ENCODE measurements at places on chromosomes 6 and 20.

- DNase-seq, result no peak
These were observed 57.5 kb downstream of the FOXC1 start for GRCh38 chr6:1667012-1667804.

DNA sequence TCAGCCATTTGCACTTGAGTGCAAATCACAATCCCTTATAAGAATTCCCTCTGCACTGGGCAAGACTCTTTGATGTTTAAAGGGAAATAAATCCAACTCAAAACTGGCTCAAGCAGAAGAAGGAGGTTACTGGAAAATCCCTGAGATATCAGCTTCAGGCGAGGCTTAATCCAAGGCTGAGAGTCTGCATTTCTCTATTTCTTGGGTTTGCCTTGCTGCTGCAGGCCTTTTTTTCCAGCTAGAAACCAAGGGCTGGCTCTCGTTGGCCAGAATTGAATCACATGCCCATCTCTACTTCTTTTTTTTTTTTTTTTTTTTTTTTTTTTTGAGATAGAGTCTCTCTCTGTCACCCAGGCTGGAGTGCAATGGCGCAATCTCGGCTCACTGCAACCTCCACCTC is 11.7 kb downstream of the HCK start:
- no peak for DNase-seq

DNA sequence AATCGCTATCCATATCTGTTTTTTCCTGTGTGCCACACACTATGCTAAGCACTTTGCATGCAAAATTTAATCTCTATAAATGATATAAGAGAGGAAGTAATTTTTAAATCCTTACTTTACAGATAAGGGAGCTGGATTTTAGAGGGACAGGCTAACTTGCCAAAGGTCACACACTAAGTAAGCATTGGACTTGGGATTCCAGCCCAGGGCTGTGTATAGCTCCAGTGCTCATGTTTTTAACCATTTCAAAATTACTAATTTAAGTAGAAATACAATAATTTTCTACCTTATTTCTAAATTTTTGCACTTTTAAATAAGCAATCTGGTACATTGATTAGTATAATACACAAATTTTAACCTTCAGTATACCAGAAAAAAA is 144.6 kb downstream of the UST start:
- DNase-seq, result no peak

DNA sequence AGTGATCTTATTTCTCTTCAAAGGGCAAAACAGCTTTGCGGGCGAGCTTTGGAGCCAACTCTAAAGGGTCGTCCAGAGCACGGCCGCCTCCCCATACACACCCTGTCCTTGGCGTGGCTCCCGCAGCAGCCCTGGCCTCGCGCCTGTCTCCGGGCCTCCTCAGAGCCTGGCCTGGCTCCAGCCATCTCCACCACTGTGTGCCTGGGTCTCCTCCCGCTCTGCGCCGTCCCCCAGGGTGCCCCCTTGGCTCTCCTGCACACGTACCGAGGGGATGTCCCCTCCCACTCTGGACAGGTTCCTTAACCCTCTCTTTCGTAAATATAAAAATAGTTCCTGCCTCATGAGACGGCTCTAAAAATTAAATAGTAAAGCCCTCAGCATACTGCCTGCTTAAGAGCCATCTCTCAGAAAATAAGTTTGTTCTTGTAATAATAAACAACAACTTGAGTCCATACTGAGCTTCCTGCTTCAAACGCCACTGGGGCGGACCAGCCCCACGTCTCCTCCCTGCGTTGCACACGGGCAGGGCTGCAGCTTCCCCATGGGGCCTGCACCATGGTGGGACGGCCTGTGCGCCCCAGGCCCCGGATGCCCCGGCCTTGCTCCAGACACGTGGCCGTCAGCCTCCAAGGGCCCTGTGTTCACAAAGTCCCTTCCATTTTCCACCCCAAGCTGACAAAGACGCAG is 226.2 kb downstream of the TTLL2 start:
- no peak for DNase-seq

DNA sequence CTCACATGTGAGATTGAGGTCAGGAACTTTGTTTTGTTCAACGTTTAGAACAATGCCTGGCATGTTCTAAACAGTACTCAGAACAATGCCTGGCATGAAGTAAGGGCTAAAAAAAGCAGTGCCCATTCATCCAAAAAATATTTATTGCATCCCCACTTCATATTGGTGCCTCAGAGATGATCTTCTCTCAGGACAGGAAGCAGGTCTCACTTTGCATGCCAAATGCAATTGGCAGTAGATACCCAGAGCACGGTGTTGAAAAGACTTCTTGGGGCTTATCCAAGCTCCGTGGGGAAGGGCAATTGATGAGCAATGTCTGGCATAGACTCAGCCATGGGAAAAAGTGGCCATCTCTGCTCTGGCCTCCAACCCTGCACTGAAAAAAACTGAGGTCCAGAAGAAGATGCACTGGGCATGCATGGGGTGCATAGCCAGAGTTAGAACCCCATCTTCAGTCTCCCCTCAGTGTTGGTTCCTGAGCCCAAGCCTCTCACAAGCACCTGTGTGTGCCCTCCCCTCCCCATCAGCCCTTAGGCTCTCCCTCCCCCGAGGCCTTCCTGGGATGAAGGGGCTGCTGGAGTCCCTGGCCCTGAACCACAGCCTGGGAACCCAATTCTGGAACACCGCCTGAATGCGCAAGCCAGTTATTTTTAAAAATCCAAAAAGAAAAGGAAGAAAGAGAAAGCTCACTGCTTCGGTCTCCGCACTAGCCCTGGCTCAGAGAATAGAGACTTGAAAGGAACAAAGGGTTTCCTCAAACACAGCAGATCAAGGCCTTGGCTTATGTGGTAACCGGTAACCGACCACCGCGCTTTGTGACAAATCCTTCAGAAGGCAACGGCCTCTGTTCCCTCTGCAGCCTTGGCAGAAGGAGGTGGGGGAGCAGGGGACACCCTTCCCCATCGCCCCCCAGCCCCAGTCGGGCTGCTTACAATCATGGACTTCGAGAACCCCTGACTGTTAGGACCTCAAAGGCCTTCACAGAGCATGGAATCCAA is 78.5 kb upstream of the SIRPA start:
- no peak for DNase-seq

- DNase-seq, result no peak
These were observed 43.1 kb downstream of the JPH2 start for GRCh38 chr20:44143936-44144335.

- no peak for DNase-seq
These were observed 631.1 kb upstream of the GJE1 start for GRCh38 chr6:141501616-141502015.

DNA sequence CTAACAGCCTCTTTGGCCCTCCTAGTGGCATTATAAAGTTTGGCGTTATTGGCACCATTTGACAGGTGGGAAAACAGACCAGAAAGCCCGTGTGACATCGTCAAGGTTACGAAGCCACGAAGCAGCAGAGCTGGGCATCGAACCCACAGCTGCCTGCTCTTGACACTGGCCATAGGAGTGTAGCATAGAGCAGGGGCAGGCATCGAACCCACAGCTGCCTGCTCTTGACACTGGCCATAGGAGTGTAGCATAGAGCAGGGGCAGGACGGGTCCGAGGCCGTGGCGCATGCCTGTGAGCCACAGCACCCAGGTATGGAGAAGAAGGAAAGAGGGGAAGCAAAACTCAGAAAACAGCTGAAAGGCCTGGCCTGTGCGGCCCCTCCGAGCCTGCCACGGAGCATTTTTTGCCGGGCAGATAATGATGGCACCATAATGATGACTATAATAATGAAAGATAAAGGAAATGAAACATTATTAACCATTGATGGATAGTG is 33.1 kb downstream of the CDH4 start:
- DNase-seq, result no peak

GRCh38 chr6:128757961-128758360 is 125.0 kb upstream of the LAMA2 start:
- DNase-seq, result no peak

DNA sequence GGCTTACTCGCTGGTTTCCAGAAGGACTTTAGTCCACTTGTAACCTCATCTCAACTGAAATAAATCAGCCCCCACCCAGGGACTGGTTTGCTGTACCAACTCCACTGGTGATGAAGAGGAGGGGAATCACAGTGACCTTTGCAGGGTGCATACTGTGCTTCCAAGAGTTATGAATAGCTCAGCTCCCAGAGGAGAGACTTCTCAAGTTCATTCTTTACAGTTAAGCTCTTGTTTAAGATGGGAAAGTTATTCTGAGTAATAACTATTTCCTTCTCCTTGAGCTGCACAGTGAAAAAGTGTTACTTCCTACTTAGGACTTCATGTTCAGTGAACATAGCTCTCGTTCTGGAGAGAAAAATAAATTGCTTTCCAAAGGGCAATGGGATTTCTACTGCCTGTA is 166.5 kb upstream of the ECI2 start:
- no peak for DNase-seq

- no peak for DNase-seq
These were observed 55.6 kb downstream of the UTRN start for GRCh38 chr6:144340541-144341371.

- no peak for DNase-seq
These were observed 6.0 kb upstream of the FOXC1 start for GRCh38 chr6:1603708-1604107.

GRCh38 chr20:11067359-11067758 is 393.6 kb upstream of the JAG1 start:
- no peak for DNase-seq

- no peak for DNase-seq
These were observed 191.6 kb upstream of the CCN2 start for GRCh38 chr6:132142768-132143167.

DNA sequence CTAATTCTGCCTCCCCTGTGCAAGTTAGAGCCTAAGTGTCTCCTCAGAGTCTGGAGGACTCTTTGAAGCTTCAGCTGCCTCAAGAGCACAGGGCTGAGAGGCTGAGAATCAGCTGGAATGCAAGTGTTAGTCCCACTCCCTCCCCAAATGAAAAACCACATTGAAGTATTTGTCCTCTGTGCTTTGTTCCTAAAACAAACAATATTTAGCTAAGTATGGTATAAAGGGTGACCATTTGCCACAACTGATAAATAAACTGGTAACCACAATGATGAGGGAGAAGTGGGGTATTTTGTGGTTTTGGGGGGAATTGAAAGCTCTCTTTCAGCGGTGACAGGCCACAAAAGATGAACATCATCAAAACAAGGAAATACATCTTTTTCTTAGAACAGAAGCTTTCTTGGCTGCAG is 91.7 kb upstream of the HDDC2 start:
- no peak for DNase-seq

DNA sequence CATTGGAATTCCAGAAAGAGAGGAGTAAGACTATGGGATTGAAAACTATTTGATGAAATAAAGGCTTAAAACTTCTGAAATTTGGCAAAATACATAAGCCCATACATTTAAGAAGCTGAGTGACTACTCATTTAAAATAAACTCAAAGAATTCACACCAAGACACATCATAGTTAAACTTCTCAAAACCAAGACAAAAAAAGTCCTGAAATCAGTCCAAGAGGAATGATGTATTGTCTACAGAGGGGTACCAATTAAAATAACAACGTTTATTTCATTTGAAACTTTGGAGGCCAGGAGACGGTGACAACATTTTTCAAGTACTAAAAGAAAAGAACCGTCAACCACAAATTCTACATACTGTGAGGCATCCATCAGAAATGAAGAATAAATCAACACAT is 841.4 kb upstream of the MAP3K7 start:
- DNase-seq, result no peak

- no peak for DNase-seq
These were observed 56.0 kb downstream of the CEBPB start for GRCh38 chr20:50246367-50247195.

GRCh38 chr6:132612449-132613108 is 11.5 kb downstream of the TAAR2 start:
- DNase-seq, result no peak

DNA sequence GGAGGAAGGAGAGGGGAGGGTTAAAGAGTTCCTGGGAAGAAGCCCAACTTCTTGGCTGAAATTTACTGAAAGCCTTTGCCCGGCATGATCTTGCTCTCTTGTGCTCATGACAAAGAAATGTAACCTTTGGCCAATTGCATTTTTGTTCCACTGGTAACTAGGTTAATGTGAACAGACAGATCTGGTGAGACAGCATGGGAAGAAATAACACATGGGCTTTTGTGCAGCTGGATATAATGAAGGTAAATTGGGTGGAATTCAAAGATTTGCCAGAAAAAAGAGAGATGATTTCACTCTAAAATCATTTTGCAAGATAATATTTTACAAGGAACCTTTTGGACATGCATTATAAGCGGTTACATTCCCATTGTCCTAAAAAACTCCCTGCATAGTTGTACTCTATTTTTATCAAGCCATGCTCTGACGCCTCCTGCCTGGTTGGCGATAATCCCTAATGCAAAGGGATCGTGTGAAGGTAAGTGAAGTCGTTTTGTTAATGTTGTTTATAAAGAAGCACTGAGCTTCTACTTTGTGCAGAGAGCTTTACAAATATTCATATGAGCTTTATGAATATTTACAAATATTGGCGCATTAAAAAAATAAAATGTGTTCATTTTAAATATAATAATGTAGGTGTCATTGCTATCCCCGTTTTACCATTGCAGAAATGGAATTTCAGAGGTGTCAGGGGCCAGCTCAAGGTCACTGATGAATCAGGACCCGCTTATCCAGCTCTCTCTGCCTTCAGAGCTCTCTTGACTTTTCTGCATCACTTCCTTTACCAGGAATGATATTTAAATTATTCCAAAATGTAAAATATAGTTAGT is 161.3 kb upstream of the AGPAT4 start:
- DNase-seq, result no peak

DNA sequence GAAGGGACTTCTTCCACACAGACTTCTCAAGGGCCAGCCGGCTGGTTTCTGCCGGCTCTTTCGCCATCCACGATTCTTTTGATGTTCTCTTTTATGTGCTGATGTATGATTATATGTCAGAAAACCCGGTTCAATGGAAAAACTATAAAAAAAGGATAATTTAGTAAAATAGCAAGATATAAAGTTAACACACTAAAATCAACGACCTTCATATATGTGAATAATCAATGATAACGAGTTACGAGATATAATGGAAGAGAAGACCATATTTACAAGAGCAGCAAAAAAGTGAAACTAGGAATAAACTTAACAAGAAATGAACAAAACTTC is 540 bp upstream of the ZSCAN12 start:
- no peak for DNase-seq

GRCh38 chr6:105226598-105227294 is 46.9 kb upstream of the POPDC3 start:
- no peak for DNase-seq

- no peak for DNase-seq
These were observed 99.1 kb upstream of the KCNQ5 start for GRCh38 chr6:72522735-72523141.
